ENCODE measurements at places on chromosomes 4 and X.

DNA sequence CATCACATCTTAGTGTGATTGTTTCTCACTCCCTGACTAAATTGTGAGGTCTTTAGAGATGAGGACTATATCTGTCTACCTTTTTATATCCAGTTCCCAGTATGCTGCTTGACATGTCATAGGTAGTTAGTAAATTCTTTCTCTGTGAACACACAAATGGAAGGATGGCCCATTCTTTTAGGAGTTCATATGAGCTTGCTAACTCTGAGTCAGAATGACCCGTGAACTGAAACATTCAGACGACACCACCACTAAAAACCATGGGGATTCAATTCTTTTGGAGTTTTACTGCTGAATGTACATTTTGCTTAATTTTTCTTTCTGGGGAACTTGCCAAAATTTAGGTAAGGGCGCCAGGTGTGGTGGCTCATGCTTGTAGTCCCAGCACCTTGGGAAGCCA, 13.9 kb downstream of the OFD1 start:
- no peak for DNase-seq

DNA sequence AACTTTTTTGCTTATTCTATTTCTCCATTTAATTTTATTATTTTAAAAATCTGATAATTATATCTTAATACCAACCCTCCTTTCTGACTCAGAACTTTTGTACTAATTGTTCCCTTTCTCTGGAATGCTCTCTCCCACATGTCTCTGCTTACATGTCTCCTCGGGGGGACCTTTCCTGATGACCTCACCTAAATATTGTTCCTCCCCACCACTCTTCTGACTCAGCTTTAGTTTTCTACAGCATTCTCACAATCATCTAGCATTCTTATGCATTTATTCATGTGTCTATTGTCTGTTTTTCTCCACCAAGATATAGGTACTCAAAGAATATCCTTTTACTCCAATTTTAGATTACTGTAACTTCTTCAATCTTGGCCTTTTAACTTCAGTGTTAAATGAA, 128.7 kb downstream of the MSL3 start:
- no peak for DNase-seq

- no peak for DNase-seq
Observed at GRCh38 chr4:40731361-40731760, 18.4 kb upstream of the NSUN7 start.

- DNase-seq: no peak
Observed at GRCh38 chrX:154044091-154044490, 24.4 kb upstream of the IRAK1 start.

GRCh38 chr4:183030309-183030708, 68.7 kb upstream of the WWC2 start:
- DNase-seq: no peak

GRCh38 chrX:78923198-78924015, 21.8 kb upstream of the P2RY10 start:
- DNase-seq: no peak

DNA sequence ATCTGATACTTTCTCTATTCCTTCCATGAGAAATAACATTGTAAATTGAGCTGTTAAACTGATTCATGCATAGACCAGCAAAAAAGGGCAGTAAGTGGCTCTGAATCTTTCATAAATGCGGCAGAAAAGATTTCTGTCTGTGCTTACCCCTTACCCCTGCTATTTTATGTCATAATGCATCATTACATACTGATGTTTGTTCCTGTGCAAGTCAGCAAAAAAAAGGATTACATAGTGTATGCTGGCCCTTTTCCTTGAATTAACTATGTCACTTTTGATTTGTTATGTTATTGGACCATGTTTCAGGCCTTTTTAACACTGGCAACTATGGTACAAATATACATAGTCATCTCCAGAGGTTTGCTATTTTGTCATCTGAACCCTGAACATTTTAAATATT, 2159.7 kb downstream of the PCDH7 start:
- DNase-seq: no peak

GRCh38 chr4:25421816-25422525, 44.9 kb downstream of the ANAPC4 start:
- DNase-seq: no peak

DNA sequence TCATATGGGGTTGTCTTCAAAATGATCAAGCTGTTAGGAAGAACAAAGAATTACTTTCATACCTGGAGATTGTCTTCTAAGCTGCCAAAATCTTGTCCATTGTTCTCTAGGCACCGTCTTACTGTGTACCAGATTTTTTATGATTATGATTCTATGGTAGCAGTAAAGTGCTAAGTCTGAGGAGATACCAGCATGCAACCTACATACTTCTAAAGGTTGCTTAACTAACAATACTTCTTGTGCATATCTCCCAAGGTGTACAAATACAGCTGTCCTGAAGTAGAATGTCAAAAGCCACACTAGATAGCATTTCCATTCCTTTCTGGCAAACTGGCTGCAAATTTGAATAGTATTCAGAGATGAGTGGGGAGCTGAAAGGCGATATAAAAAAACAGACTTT, 62.6 kb upstream of the FBXW7 start:
- no peak for DNase-seq

All from caudate nucleus (tissue), 63 donors.